Esophagus squamous epithelium (tissue), 5 donors: ENCODE measurements at places on chromosomes 11 and 22.

GRCh38 chr11:313787-314553 lies at the start of gene IFITM1:
IFITM1 (plus strand) TSS chr11:314040; CDS start chr11:314171, 131 bp downstream.
- DNase-seq = no peak

DNA sequence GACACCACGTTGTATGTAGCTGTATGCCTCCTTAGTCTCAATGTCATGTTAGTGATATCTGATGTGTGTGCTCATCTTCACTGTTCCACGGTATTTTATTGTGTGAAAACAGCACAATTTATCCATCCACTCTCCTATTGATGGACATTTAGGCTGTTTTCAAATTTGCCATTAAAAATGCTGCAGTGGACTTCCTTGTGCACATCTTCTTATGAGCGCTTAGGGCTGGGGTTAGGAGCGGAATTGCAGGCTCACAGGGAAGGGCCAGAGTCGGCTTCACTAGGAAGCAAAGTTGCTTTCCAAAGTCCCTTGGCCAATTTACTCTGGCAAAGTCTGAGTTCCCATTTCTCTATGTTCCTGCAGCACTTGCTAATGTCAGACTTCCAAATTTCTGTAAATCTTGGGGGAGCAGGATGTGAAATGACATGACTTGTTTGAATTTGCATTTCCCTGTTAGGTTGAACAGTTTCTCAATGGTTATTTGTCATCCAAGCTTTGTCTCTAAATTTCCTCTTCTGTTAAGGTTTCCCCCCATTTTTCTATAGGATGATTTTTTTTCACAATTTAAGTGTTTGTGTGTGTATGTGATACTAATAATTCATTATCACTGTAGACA lies 75.4 kb downstream of the MYEOV start:
- no peak for DNase-seq

DNA sequence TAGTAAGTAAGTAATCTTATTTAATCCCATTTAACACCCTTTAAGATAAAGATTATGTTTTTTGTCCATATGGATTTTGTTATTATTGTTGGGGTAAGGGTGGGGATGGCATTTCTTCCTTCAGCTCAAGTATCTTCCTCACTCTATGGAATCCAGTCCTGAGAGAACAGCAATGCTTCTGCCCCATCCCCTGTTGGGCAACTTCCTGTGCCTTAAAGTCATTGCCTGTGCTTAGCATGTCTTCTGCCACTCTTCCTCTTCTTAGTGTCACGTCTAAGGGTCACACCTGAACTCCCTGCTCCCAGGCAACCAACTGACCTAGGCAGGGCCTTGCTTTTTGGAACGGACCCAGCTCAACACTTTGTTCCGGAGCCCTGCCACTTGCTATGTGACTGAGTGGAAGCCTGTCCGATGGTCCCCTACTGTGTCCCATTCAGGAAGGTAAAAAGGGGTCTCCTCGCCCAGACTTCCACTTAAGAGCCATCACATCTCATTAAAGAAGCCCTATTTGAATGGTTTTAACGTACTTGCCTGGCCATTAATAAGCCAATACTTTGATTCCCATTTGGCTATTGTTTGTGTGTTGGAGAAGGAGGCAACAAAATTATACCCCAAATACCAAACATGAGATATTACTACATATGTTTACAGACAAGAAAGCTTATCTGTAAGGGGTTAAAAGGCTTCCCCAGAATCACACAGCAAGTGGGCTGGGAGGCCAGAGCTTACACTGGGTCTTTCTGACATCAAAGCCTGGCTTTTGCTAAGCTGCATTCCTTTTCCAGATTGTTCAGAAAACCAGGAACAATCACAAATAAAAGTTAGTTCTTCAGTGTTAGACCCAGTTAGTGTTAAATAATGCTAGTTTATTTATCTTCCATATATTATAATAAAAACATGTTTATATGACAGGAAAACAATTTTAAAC lies 59.2 kb downstream of the RAB38 start:
- DNase-seq = no peak

- no peak for DNase-seq
These were observed 1.3 kb downstream of the GRIK4 start for GRCh38 chr11:120512739-120513435.

- DNase-seq = no peak
These were observed 3.8 kb upstream of the CCDC86 start for GRCh38 chr11:60838132-60838531.

DNA sequence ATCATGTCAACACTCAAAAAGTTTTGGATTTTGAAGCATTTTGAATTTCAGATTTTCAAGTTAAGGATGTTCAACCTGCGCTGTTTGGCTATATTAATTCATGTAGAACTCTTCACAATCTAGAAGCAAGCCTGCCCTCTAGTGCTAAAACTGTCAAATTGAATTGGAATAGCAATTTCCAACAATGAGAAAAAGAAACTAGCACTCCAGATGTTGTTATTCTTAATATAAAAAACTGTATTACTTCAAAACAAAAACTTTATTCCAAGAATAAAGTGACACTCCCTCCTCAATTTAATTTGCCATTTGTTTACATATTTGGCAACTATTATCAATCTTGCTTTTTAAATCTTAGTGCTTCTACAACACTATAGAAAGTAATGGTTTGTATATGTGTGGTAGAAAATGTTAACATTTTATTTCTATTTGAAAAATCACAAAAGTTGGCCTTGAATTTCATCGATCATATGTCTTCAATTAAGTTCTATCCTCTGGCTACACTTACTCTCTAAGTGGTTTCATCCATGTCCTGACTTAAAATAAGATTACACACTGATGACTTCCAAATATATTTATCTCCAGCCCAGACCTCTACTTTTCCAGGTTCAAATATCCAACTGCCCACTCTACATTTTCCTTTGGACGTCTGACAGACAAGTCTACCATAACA lies 36.6 kb downstream of the DCUN1D5 start:
- DNase-seq = no peak

- DNase-seq = no peak
These were observed 10.5 kb upstream of the ALX4 start for GRCh38 chr11:44320289-44320973.

DNA sequence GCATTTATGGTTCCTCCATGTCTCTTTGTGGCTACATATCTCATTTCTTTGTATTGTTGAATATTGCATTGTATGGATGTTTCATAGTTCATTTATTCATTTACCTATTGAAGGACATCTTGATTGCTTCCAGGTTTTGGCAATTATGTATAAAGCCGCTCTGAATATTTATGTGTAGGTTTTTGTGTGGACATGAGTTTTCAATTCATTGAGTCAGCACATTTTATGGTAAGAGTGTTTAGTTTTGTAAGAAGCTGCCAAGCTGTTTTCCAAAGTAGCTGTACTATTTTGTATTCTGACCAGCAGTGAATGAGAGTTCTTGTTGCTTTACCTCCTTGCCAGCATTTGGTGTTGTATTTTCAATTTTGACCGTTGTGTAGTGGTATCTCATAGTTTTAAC lies 39.2 kb downstream of the KDM2A start:
- DNase-seq = no peak

DNA sequence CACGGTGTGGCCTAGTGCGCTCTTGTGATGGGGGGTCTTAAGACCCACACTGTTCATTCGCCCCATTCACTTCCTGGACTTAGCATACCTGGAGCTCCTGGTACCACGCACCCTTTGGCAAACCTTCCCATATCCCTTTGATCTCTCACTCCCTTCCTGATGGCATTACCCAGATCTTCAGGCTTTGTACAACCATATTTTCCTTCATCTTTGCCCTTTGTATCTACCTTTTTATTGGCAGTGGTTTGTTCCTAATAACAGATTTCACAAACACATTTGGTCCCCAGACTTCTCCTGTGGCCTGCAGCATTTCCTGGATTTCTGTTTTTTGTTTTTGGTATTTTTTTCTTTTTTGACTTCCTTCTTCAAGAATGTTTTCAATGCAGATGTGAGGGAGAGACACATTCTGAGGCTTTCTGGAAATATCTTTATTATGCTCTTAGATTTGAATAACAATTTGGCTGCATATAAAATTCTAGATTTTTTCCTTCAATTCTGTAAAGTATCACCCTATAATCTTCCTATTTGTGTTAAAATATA lies 16.1 kb upstream of the IFITM3 start:
- no peak for DNase-seq

DNA sequence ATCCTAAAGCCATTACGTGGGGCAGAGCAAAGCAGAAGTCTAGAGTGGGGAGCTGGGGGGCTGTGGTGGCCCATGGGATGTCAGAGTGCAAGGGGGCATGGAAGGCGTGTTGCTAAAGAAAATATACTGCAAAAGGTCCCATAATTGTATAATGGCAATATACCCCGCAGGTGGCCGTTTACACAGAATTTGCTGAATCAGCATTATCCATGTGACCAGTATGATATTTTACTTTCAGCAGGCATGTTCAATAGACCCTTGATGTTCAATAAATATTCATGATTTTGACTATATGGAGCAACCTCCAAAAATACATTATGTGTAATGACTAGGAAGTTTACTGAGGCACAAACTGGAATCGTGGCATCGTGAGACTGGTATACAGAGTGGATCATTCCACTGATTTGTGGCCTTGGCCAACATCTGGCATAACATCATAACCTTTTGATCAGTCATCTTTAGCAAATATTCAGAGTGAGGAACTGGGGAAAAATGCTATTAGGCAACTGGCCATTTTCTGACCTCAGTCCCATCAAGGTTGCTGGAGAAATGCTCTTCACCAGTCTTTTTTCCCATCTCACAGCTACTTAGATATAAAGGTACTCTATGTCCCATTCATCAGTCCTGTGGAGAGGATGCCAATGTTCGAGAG lies 29.3 kb upstream of the PPP2R1B start:
- no peak for DNase-seq

- no peak for DNase-seq
These were observed 20.2 kb downstream of the IGLL5 start for GRCh38 chr22:22907551-22908494.

DNA sequence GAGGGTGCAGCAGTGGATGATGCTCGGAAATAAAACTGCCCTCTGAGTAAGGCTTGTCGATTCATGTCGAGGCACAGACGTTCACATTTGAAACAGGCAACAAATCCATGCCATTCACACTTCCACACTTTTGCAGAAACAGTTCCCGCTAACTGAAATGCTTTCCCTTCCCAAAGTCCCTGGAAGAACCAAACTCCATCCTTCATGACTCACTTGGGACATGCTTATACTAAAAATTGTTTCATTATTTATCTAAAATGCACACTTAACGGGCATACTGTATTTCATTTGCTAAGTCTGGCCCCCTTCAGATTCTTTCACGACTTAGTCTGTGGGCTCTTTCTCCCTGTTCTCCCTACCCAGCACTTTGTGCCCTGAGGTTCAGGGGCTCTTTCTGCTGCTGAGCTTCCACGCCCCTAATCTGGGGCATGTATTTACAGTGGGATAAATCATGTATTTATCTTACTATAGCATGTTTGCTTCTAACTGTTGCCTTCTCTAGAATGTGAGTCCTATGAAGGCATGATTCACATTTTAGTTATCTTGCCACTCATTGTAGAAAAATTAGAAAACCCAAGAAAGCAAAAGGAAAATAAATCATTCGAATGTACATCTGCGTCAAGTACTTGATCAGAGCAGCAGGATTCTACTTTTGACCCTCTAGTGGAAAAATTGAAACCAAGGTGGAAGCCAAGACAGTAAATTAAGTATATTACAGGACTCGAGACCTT lies 12.5 kb downstream of the SCGB1A1 start:
- no peak for DNase-seq

- DNase-seq = no peak
These were observed 386.7 kb downstream of the TBC1D22A start for GRCh38 chr22:47148956-47149728.

DNA sequence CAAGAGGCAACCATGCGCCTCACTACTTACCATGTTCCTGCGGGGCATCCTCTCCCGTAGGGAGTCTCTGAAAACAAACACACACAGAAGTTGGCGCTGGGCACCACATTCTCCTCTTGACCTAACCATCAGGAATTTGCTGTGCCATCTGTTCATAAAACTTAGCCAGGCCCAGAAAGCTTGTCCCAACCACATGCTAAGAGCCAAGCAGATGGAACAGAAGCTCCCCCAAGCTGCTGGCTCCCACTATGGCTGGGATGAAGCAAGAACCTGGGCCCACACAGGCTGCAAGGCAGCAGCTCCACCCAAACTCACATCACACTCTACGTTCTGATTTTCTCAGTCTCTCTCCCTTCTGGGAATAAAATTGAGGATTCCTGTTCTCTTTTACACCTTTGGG lies 17.4 kb downstream of the HPS4 start:
- no peak for DNase-seq

GRCh38 chr11:37817727-37818270 lies 1219.8 kb upstream of the RAG2 start:
- no peak for DNase-seq
